ENCODE measurements at places on chromosomes 3 and 15. TPM values are rescaled to one million over a fixed set of nuclear protein-coding genes. Genes with fewer than 3 reads are reported as not detected.

Gene ITPKA
- 1.4 TPM for total RNA-seq

Gene STARD9
- total RNA-seq: 3.2 TPM

Gene MEX3B
- total RNA-seq: 6.7 TPM

Gene ESYT3
- total RNA-seq: under 0.01 TPM

Gene C3orf18
- 6.8 TPM for total RNA-seq

Gene ROPN1
- total RNA-seq: not detected

Gene EHHADH
- total RNA-seq: 4.7 TPM

Gene PLAAT1
- total RNA-seq: 0.54 TPM

All from IMR-90 (cell line).